Stimulated activated CD4-positive, alpha-beta T cell treated with anti-CD3 and anti-CD28 coated beads, Interleukin-15, amount 100 ng/mL, for 48 hours (primary cell): ENCODE measurements at places on chromosomes 3 and 15.

GRCh38 chr15:60083318-60083717 is 79.2 kb downstream of the FOXB1 start:
- no peak for DNase-seq

- no peak for DNase-seq
Observed at GRCh38 chr15:25892126-25892525, 29.0 kb upstream of the ATP10A start.

- DNase-seq: no peak
Observed at GRCh38 chr3:58748024-58748423, 81.5 kb upstream of the FAM3D start.

DNA sequence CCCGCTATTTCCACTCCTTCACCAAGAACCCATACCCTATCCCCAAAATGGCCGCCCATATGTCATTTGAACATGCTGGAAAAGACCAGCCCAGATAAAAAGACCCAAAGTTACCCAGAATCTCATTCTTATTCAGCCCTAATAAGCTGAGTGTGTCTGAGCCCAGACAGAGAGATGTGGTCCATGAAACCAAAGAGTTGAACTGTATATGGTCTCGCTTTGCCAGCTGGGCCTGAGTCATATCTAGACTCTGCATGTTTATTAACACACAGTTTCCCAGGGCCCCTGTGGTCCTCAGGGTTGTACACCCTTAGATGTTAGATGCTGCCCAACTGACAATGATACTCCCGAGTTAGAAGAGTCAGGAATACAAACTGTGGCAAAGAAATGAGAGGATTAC is 201.9 kb upstream of the STRIT1 start:
- no peak for DNase-seq

DNA sequence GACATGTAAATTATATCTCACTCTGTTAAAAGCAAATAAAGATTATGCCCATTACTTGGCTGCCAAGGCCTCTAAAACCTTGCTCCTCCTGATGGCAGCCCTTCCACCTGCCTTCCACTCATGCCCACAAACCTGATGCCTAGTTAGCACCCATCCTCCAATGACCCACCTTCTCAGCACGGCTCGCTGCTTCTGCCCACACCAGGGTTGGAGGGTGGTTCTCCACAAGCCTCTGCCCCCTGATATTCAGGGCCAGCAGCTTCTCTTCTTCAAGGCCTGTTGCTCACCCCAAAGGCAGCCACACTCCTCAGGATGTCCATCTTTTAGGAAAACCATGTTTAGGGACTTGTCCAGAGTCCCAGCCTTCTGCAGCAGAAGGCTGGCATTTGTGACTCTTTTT is 263.4 kb upstream of the TLE3 start:
- no peak for DNase-seq

DNA sequence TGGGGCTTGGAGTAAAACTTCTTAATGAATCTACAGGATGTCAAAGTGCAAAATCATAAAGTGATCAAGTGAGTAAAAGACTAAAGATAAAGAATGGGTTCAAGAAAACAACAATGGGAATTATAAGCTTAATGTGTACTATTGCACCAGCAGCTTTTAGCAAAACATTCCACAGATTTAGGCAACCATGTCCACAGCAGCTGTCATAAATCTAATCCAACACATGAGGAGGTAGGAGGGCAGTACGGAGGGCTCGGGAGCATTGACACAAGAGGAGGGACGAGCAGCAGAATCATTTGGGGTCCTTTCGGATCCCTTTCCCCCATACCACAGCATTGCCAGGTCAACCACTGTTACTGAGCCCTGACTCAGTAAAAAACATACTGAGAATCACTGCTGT is 464.3 kb upstream of the WNT5A start:
- DNase-seq: no peak

- no peak for DNase-seq
Observed at GRCh38 chr3:71517271-71517791, 66.2 kb downstream of the FOXP1 start.

GRCh38 chr15:80076321-80077318 is 17.1 kb downstream of the ZFAND6 start:
- no peak for DNase-seq

GRCh38 chr3:168514252-168514651 is 418.5 kb upstream of the GOLIM4 start:
- no peak for DNase-seq

DNA sequence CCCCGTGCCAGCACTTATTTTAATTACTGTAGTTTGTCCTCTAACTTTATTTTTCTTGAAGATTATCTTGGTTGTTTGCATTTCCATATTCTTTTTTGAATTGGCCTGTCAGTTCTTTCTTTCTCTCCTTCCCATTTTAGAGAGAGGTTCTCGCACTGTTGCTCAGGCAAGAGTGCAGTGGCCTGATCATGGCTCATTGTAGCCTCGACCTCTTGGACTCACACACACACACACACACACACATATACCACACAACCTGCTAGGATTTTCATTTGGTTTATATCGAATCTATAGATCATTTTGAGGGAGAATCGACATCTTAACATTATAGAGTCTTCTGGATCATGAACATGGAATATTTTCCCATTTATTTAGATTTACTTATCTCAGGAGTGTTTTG is 8.7 kb downstream of the FEM1B start:
- no peak for DNase-seq

GRCh38 chr15:85497172-85497569 is 116.8 kb downstream of the AKAP13 start:
- no peak for DNase-seq

GRCh38 chr3:56321383-56321782 is 146.9 kb downstream of the ERC2 start:
- no peak for DNase-seq

- DNase-seq: no peak
Observed at GRCh38 chr3:58272891-58273290, 33.2 kb upstream of the RPP14 start.

DNA sequence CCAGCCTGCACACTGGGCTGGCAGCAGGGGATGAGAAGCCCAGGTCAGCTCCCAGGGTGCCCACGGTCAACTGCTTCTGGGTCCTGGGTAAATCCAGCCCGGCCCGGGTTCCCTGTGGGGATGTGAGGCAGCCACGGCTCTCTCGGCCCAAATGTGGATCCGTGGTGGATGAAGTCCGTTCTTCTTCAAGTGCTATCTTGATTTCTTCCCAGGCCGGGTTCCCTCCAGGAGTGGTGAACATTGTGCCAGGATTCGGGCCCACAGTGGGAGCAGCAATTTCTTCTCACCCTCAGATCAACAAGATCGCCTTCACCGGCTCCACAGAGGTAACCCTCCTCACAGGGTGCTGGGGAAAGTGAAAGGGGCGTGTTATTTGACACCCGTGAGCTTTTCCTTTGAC is 16.1 kb downstream of the ALDH1A3 start:
- DNase-seq: no peak

GRCh38 chr15:72614810-72615532 is 39.5 kb upstream of the GOLGA6B start:
- DNase-seq: no peak

- no peak for DNase-seq
Observed at GRCh38 chr15:70311821-70312220, 214.1 kb upstream of the TLE3 start.
